ENCODE measurements at places on chromosomes 3 and 15.
A peak's percentile ranks its signal among the peaks of the same experiment; 100 is the strongest.

DNA sequence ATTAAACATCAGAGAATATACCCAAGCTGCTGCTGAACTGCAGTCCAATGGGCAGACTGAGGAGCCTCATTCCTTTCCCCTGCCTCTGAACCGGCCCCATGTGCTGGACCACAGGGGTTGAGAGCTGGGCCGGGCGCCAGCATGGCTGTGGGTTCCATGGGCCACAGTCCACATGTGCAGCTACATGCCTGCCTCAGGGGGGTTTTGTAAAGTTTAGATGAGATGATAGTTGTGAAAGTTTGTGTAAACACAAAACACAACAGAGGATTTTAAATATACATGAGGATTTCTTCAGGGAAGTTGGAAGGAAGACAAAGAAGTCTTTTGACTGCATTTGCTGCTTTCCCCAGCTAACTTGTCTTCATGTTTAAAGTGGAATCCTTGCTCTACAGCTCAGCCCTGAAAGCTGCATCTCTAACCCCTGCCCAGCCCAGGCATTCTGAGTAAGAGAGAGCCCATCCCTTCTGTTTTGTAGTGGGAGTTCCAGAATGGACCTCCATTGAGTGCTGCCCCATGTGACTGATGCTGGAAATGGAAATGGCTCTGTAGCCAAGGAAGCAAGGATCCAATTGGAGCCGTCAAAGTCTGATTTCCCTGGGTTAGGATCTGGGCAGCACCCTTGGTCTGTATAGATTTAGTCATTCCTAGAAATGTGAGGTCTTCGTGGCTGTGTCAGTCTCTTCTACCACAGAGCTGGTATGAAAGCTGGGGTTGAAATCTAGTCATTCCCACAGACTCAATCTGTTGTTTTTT lies 17.5 kb downstream of the SLC12A8 start:
- H3K27me3 ChIP-seq, result no peaks in the 10 kb centered on the region
- DNase-seq, result no peak
- peaks cover 3% of the 10 kb centered on the region for H3K36me3 ChIP-seq
- no peak overlapping the region for H3K4me3 ChIP-seq
- no peak overlapping the region for H3K27ac ChIP-seq

DNA sequence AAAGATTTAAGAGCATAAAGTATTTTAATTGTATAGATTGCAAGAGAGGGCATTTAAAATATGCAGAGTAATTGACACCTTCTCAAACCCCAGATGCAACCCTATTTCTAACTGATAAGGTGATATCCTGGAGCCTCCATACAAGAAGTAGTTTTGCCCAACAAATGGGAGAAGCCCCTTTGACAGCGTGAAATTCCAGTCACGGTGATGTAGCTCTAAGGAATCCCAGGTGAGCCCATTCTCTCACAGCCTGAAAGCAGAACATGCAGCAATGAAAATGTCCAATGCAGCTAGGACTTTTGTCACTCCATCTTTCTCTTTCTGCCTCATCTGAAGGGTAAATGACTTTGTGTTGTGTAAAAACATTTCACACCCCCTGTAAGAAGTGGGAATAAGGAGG lies 96.4 kb downstream of the TMEM212 start:
- no peak overlapping the region for H3K27ac ChIP-seq
- no peaks in the 10 kb centered on the region for H3K36me3 ChIP-seq
- H3K4me3 ChIP-seq, result no peak overlapping the region
- H3K27me3 ChIP-seq, result no peaks in the 10 kb centered on the region
- DNase-seq, result no peak

DNA sequence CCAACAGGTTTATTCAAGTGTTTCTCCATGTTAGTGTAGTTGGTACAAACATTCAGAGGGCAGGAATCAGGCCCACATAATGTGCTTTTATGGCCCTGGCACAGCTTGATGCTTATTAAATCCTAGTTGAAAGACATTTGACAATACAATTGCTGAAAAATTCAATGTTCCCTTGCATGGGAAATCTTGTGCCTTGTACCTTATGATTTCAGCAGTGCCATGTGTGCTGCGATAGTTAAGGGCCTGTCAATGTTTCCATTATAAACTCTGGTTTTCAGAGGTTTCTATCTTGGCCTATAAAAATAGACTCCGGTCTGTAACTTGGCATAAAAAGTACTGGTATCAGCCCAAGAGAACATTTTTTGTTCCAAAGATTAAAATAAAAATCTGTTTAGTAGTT lies 207.2 kb downstream of the TBC1D5 start:
- no peaks in the 10 kb centered on the region for H3K27me3 ChIP-seq
- no peak overlapping the region for H3K27ac ChIP-seq
- DNase-seq, result no peak
- H3K4me1 ChIP-seq, result no peaks in the 10 kb centered on the region
- H3K36me3 ChIP-seq, result no peaks in the 10 kb centered on the region
- no peak overlapping the region for H3K4me3 ChIP-seq

DNA sequence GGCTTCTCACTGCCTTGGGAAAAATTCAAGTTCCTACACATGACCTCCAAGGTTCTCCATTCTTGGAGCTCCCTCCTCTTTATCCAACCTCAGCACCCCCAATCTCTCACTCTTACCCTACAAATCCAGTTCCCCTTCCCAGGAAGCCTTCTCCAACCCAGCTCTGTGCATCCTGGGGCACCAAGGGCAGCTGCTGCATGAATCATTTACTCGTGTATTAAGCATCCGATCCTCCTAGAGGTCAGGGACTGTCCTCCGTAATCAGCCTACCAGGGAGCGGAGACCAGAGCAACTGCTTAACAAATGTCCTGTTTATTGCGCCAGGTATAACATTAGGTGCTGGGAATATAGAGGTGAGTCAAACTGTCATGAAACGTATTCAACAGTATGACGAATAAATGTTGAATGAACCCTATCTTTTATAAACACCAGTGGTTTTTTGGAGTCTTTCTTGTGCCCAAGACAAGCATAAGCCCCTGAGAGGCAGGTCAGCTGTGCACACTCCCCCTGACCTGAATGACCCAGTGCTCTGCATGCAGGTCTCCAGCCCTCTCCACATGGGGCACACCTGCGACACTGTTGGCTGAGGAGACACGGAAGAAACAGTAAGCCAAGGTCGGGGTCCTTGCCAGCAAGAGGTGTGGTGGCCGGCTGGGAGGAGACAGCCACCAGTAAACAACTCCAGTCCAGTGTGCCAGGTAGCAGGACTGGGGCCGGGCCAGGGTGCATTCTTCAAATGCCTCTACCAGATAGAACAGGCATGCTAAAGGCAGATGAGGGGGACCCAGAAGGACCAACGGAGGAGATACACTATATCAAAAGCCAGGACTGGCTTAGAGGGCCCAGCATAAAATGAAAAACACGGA lies 27.6 kb downstream of the ANP32A start:
- H3K4me1 ChIP-seq, result peaks cover 98% of the 10 kb centered on the region
- no peak overlapping the region for H3K4me3 ChIP-seq
- H3K36me3 ChIP-seq, result no peaks in the 10 kb centered on the region
- DNase-seq, result peak; percentile 73
- H3K27me3 ChIP-seq, result no peaks in the 10 kb centered on the region
- H3K27ac ChIP-seq, result peak overlapping the region; percentile 83

- no peaks in the 10 kb centered on the region for H3K4me1 ChIP-seq
- no peak overlapping the region for H3K27ac ChIP-seq
- DNase-seq, result no peak
- H3K27me3 ChIP-seq, result no peaks in the 10 kb centered on the region
- no peaks in the 10 kb centered on the region for H3K36me3 ChIP-seq
These were observed 196.5 kb downstream of the ZMAT3 start for GRCh38 chr3:178875157-178875556.

GRCh38 chr3:142963234-142963515 lies 299 bp downstream of the PAQR9 start:
- H3K27ac ChIP-seq, result no peak overlapping the region
- no peaks in the 10 kb centered on the region for H3K36me3 ChIP-seq
- H3K4me3 ChIP-seq, result peak overlapping the region; percentile 51
- H3K4me1 ChIP-seq, result peaks cover 11% of the 10 kb centered on the region
- H3K27me3 ChIP-seq, result peaks cover 53% of the 10 kb centered on the region

- H3K27ac ChIP-seq, result no peak overlapping the region
- no peaks in the 10 kb centered on the region for H3K27me3 ChIP-seq
- no peak for DNase-seq
- no peak overlapping the region for H3K4me3 ChIP-seq
- no peaks in the 10 kb centered on the region for H3K4me1 ChIP-seq
- H3K36me3 ChIP-seq, result no peaks in the 10 kb centered on the region
These were observed 21.5 kb upstream of the MYO1E start for GRCh38 chr15:59394166-59394661.

GRCh38 chr3:143060906-143061305 lies 58.7 kb upstream of the CHST2 start:
- no peaks in the 10 kb centered on the region for H3K4me1 ChIP-seq
- H3K27me3 ChIP-seq, result no peaks in the 10 kb centered on the region
- no peak overlapping the region for H3K27ac ChIP-seq
- DNase-seq, result no peak
- H3K36me3 ChIP-seq, result no peaks in the 10 kb centered on the region

DNA sequence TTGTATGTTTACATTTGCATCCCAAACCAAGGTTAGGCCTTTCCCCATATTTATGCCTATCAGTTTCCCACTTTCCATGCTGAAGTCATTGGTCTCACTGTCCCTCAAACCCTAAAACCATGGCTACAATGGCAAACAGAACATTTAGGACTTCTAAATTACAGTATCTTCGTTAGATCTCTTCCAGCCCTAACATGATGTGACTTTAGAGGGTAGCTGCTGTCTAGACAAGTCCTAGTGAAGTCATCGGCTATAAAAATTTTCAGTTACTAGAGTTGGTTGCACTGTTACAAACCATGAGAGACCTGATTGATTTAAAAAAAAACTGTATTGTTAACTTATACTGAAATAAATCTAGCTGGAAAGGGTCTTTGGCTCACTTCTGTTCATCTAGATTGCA lies 54.6 kb downstream of the TM4SF4 start:
- H3K36me3 ChIP-seq, result peaks cover 20% of the 10 kb centered on the region
- no peak overlapping the region for H3K4me3 ChIP-seq

- H3K36me3 ChIP-seq, result peaks cover 24% of the 10 kb centered on the region
- peak overlapping the region; percentile 66 for H3K27ac ChIP-seq
- no peaks in the 10 kb centered on the region for H3K27me3 ChIP-seq
- peaks cover 22% of the 10 kb centered on the region for H3K4me1 ChIP-seq
- no peak overlapping the region for H3K4me3 ChIP-seq
These were observed 21.6 kb upstream of the SLC6A20 start for GRCh38 chr3:45817831-45818522.

- H3K4me3 ChIP-seq, result peak overlapping the region; percentile 28
- H3K27ac ChIP-seq, result peak overlapping the region; percentile 82
- peak; percentile 57 for DNase-seq
- H3K36me3 ChIP-seq, result no peaks in the 10 kb centered on the region
These were observed 20.9 kb downstream of the OSBPL10 start for GRCh38 chr3:31959951-31960792.

- DNase-seq, result no peak
- H3K4me1 ChIP-seq, result peaks cover 21% of the 10 kb centered on the region
- no peak overlapping the region for H3K27ac ChIP-seq
- H3K27me3 ChIP-seq, result no peaks in the 10 kb centered on the region
- no peak overlapping the region for H3K4me3 ChIP-seq
These were observed 85.1 kb upstream of the TSEN2 start for GRCh38 chr3:12399226-12399625.

GRCh38 chr3:11001020-11001657 lies 8.6 kb downstream of the SLC6A1 start:
- no peaks in the 10 kb centered on the region for H3K27me3 ChIP-seq
- no peaks in the 10 kb centered on the region for H3K36me3 ChIP-seq
- no peak overlapping the region for H3K4me3 ChIP-seq

GRCh38 chr3:126753191-126754160 lies 49.4 kb downstream of the CHCHD6 start:
- H3K4me1 ChIP-seq, result peaks cover 20% of the 10 kb centered on the region
- no peak overlapping the region for H3K4me3 ChIP-seq
- H3K36me3 ChIP-seq, result no peaks in the 10 kb centered on the region
- no peaks in the 10 kb centered on the region for H3K27me3 ChIP-seq
- DNase-seq, result peak; percentile 56

DNA sequence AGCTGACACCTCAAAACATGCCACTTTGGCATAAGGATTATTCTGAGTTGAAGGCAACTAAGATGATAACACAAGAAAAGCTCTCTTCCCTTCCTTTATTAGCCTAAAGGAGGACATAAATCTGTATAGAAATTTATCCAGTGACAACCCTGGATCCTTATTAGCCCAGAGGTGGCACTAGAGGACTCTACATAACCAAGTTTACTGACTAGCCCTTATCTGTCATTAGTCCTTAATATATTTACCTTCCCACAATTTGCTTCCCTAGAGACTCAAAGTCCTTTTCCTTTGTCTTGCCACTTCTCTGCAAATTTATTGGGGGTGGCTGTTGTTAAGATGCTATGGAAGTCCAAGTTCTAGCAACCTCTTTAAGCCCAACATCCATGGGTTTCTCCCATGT lies 26.7 kb downstream of the CEP70 start:
- no peak overlapping the region for H3K27ac ChIP-seq
- no peak overlapping the region for H3K4me3 ChIP-seq
- H3K27me3 ChIP-seq, result no peaks in the 10 kb centered on the region
- peaks cover 41% of the 10 kb centered on the region for H3K36me3 ChIP-seq

DNA sequence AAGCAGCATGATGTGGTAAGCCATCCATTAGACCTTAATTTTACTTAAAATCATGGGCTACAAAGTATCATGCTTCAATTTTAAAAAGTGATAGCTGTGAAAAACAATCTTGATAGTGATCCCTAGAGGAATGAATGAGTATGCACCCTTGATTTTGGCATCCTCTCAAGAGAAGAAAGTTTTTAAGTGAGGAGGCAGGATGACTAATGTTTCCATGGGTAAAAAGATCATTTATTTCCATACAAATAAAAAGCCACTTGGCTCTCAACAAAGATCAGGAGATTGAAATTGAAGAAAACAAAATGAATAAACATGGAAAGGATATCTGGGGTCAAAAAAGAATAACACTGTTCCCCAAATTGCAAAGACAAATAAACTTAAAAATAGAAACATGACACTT lies 305.4 kb downstream of the MEX3B start:
- H3K27me3 ChIP-seq, result no peaks in the 10 kb centered on the region
- H3K36me3 ChIP-seq, result no peaks in the 10 kb centered on the region
- H3K4me1 ChIP-seq, result no peaks in the 10 kb centered on the region
- no peak overlapping the region for H3K27ac ChIP-seq

DNA sequence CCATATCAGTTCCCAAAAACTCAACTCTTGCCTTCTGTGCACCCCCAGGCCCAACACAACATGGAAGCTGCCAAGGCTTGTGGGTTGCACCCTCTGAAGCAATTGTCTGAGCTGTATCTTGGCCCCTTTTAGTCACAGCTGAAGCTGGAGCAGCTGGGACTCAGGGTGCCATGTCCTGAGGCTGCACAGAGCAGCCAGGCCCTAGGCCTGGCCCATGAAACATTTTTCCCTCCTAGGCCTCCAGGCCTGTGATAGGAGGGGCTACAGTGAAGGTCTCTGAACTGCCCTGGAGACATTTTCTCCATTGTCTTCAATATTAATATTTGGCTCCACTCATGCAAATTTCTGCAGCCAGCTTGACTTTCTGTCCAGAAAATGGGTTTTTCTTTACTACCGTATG lies 8.1 kb upstream of the MYLK start:
- no peaks in the 10 kb centered on the region for H3K27me3 ChIP-seq
- no peak overlapping the region for H3K27ac ChIP-seq
- no peak for DNase-seq
- no peaks in the 10 kb centered on the region for H3K4me1 ChIP-seq

All from stomach (tissue), 19 donors.